ENCODE measurements at places on chromosomes 12 and 14. TPM values are rescaled to one million over a fixed set of nuclear protein-coding genes. Genes with fewer than 3 reads are reported as not detected.

The CCND2 gene
- 258 TPM for total RNA-seq

The LTBR gene
- 108 TPM for total RNA-seq

The LRRC43 gene
- total RNA-seq = 3.3 TPM

The PTHLH gene
- total RNA-seq = 0.86 TPM

The PARP2 gene
- 11.4 TPM for total RNA-seq

The VASH1 gene
- 72.5 TPM for total RNA-seq

The PPP1R36 gene
- 0.67 TPM for total RNA-seq

The MTERF2 gene
- 4.9 TPM for total RNA-seq

The ZDHHC22 gene
- not detected for total RNA-seq

The LHX5 gene
- total RNA-seq = not detected

The PIWIL1 gene
- not detected for total RNA-seq

The OR4K14 gene
- total RNA-seq = not detected

The NTN4 gene
- 387 TPM for total RNA-seq

The PTPN21 gene
- total RNA-seq = 9.6 TPM

The FGF23 gene
- total RNA-seq = not detected

The TPH2 gene
- not detected for total RNA-seq

The ARMH4 gene
- 1.3 TPM for total RNA-seq
